ENCODE measurements at places on chromosomes 11 and 22. TPM values are rescaled to one million over a fixed set of nuclear protein-coding genes. Genes with fewer than 3 reads are reported as not detected.
A peak's percentile ranks its signal among the peaks of the same experiment; 100 is the strongest.

The ADM2 gene
- not detected for total RNA-seq

DNA sequence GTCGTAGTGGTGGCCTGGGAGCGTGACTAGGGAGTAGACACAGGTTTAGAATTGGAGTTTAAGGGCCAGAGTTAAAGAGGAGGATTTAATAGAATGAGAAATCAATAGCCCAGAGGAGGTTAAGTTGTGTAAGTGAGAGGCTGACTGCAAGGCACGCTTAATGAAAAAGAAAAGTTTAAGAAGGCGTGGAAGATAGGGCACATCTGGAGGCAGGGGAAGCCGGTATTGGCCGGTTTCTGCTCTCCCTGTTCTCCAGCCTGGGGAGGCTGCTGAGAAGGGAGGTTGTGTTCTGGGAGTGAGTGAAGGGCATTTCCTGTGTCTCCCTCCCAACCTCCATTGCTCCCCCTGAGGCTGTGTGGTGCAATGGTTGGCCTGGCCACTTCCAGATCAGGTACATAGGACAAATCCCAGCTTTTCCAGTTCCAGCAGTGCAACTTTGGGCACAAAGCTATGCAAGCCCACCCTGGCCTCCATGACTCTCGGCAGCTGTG lies 6.3 kb downstream of the GRIK4 start:
- no peak for DNase-seq

DNA sequence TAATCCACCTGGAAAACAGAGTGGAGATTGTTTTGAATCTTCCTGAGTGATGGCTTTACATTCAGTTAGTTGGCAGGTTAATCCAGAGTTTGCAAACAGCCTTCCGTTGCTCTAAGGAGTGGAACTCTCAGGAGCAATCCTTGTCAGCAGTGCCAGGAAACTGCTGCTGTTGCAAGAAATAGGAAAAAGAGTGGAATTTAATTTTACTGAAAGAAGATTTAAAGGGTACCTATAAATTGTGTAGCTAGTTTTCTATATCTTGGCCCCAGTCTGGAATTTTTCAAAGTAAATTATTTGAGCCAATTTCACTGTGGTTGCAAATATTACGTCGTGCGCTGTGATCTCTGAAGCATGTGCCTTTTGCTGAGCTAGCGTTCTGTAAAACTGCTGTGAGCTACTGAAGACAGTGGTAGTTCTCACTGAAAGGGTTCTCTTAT lies 55.5 kb upstream of the SLC5A12 start:
- no peak for DNase-seq

The CTSW gene
- total RNA-seq: 0.16 TPM

DNA sequence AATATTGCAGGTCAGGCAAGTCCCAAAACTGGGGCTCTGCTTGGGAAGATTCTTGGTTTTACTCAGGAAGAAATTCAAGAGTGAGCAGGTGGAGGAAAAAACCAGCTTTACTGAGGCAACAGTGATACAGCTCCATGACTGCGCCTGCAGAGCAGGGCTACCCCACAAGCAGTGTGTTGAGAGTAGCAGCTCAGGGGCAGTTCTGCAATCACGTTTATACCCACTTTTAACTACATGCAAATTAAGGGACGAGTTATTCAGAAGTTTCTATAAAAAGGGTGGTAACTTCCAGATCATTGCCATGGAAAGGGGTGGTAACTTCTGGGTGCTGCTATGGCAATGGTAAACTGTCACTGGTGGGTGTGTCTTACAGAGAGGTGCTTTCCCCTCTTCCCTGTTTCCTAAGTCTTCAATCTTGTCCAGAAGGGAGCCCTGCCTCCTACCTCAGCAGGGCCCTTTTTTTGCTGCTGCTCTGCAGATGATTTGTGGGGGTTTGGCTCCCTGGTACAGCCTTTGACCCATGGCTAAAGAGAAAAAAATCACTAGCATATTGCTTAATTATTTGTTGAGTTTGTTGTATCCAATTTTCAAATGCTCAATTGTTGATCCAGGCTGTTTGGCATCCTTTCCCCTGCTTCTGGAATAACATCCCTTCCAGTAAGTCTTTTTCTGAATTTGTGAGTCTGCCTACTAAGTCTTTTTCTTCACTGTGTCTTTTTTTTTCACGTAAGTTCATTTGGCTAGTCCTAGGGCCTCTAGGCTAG lies 30.0 kb upstream of the ME3 start:
- no peak for DNase-seq

The DERL3 gene
- total RNA-seq: 0.24 TPM

DNA sequence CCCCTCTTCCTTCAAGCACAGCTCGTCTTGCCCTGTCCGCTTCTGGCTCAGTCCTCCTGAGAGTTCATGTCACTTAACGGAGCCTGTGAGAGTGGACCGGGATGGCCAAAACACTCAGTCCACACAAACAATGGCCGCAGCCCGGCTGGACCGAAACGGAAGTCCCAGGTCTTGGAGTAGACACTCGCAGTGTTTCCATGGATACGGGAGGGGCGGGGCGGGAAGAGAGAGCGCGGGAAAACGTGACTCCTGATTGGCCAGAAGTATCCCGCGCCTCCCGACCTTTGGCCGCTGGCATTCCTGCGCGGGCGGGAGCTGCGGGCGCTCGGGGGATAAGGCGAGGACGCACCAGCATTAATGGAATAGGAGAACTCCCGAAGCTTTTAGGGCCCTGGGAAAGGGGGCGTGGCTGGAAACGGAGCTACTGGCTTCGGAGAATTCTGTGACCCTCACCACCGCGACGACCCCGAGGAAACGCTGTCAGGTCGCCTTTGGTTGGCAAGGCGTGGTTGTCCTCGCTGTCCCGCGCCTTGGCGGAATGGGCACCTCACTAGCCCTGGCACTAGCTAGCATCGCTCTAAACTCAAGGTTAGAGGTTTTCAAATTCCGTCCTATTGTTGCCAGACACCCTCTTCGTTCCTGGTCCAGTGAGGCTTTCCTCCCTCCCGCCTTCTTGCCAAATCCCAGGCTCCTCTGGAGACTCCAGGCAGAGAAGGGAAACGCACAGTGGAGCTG lies at the start of the genes NLRP14 and ZNF214:
TSS of gene NLRP14 (plus strand) at position 297 of the 735 bp plus-strand sequence. CDS start 18,108 bp downstream, outside the sequence.
TSS of gene ZNF214 (minus strand) at position 164 of the 735 bp plus-strand sequence. CDS start 17,511 bp downstream, outside the sequence.
- peak; percentile 92 for DNase-seq

- no peak for DNase-seq
Observed at GRCh38 chr11:61092280-61092766, 10.0 kb upstream of the CD5 start.

- DNase-seq: no peak
Observed at GRCh38 chr11:87451395-87451794, 413.7 kb downstream of the TMEM135 start.

The TTLL12 gene
- total RNA-seq: 11.5 TPM

DNA sequence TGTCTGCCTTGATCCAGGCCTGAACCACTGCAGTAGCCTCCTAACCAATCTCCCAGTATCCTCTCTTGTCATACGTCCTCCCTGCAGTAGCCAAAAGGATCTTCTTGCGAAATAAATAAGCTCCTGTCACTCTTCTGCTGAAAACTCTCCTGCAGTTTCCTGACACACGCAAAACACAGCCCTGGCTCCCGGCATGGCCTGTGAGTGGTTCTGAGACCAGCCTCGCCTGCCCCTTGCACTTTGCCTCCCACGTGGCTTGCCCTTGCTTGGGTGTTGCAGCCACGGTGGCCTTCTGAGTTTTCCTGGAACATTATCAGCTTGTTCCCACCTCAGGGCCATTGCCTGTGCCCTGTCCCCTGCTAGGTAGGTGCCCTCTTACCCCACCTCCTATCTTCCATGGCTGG lies 7.2 kb downstream of the ZC3H7B start:
- DNase-seq: no peak

DNA sequence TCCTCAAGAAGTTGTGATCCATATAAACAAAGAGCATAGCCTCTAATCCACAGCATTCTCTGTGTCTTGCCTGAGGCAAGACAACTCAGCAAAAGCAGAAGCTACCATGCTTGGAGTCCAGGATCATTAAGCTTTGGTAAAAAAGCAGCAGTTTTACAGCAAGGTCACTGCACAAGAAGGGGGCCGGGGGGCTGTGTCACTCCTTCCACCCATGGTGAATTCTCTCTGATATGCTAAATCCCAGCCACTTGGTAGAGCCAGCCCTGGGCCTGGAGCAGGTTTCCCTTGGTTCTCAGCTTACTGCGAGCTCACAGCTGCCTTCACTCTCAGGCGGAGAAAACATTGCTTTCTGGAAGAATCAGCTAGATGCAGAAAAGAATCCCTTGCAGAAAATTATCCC lies 144.7 kb downstream of the TENM4 start:
- DNase-seq: no peak

- no peak for DNase-seq
Observed at GRCh38 chr11:119222308-119222707, 16.2 kb downstream of the CBL start.

- DNase-seq: no peak
Observed at GRCh38 chr11:120867531-120867930, 156.4 kb upstream of the TBCEL start.

DNA sequence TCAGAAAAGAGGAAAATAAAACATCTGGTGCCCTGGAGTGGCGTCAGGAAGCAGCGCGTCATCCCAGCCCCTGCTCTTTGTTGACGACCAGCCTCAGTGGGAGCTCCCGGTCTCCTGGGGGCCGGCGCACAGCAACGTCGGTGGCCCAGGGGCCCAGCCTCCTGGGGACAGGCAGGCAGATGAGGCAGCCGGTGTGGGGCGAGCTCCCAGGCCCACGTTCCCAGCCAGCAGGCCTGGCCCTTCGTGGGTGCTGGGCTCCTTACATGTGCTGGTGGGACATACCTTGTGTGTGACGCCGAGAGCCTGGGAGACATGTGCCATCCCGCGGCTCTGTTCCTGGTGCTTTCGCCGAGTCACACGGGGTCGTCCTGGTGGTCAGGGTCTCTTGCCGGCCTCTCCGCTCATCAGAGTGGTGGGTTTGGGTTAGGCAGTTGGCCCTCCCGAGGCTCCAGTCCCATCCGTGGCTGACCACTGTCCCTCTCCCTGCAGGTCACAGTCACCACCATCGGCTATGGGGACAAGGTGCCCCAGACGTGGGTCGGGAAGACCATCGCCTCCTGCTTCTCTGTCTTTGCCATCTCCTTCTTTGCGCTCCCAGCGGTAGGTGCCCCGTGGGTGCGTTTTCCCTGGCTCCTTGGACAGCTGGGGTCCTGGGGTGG lies 116.7 kb downstream of the KCNQ1OT1 start:
- no peak for DNase-seq

DNA sequence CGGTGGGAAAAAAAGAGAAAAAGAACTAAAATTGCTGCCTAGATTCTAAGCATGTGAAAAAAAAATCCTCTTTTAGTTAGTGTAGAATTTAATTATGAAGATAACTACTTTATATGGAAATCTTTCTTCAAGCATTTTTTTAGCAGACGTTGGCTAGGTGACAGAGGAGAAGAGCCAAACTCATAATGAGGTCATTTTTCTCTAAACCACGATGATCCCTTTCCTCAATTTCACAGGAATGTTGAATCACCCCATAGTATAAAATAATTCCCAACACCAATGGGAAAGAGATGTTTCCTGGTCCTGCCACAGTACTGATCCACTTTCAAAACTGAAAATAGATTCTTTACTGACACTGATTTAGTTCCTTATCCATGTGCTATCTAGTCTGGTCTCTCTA lies 319.8 kb downstream of the DLG2 start:
- DNase-seq: no peak

The OR8B2 gene
- not detected for total RNA-seq

DNA sequence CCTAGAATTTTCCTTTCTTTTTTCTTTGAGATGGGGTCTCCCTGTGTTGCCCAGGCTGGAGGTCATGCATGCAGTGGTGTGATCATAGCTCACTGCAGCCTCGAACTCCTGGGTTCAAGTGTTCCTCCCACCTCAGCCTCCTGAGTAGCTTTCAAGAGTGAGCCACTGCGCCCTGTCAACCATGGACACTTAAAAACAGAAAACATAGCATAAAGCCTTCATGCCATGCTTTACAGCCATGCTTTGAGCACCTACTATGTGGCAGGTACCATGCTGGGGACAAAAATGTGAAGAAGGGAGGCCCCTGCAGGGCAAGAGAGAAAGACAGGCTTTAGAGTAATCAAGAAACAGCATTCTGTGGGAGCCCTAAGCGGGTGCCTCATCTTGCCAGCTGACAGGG lies 13.7 kb upstream of the GNB1L start:
- DNase-seq: no peak

DNA sequence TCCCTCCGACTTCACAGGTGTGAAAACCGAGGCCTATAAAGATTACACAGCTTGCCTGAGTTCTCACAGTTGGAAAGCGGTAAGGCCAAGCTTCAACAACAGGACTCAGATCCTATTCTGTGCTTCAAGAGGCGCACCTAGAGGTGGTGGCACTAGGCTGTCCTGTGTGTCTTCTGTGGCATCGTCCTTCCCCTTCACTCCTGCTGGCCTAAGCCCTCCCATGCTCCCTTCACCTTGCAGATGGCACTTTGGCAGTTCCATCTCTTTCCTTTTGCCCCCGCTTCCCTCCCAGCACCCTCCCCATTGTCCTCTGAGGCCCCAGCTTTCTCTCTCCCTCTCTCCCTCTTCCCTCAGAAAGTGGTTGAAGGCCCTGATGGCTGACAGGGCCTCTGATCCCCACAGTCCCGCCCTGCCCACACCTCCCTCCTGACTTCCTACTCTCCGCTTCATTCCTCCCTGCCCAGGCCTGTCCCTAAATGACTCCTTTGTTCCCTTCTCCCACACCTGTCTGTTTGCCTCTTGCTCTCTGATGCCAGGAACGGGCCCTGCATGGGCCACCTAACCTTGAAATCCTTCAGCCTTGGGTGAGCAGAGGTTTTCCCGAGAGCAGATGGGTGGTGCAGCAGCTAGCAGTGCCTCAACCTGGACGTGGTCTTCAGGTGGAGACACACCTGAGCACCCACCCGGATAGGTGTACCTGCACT lies 5.8 kb downstream of the TRIM29 start:
- DNase-seq: peak; percentile 25

The SPCS2 gene
- 136 TPM for total RNA-seq

The DRD2 gene
- not detected for total RNA-seq

GRCh38 chr22:32802237-32802765 lies 796 bp downstream of the TIMP3 start:
- no peak for DNase-seq

- no peak for DNase-seq
Observed at GRCh38 chr11:37533087-37533486, 935.1 kb upstream of the RAG2 start.

- no peak for DNase-seq
Observed at GRCh38 chr22:38310518-38311322, 6.5 kb downstream of the CSNK1E start.

DNA sequence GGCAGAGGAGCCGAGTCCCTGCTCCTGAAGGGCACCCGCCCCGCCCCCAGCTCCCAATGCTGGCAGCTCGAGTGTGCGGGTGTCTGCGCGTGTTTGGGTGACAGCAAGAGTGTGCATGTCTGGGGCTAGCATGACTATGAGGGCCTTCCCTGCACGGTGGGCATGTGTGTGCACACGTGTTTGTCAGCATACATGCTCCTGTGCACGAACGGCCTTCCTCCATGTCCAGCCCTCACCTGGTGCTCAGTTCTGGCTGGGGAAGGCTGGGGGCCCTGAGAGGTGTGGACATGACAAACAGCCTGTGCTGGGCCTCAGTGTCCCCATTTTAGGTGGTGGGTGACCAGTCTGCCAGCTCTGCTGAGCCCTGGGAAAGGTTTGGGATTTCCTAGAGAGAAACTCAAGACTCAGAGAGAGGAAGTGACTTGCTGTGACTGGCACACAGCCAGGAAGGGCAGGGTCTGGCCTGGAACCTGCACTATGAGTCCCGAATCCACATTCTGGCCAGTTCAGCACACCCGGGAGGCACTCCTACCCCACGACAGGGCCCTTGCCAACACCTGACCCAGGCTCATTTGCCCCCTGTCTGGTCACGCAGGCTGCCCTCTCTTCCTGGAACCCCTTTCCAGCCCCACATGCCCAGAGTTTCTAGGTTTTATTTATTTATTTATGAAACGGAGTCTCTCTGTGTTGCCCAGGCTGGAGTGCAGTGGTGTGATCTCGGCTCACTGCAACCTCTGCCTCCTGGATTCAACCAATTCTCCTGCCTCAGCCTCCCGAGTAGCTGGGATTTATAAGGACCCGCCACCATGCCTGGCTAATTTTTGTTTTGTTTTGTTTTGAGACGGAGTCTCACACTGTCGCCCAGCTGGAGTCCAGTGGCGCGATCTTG lies 3.3 kb upstream of the SHISA8 start:
- peak; percentile 62 for DNase-seq

The TPBGL gene
- 1.0 TPM for total RNA-seq
